ENCODE measurements at places on chromosomes 12 and 14.

- no peak for DNase-seq
These were observed 7.7 kb upstream of the AMN1 start for GRCh38 chr12:31736472-31736871.

DNA sequence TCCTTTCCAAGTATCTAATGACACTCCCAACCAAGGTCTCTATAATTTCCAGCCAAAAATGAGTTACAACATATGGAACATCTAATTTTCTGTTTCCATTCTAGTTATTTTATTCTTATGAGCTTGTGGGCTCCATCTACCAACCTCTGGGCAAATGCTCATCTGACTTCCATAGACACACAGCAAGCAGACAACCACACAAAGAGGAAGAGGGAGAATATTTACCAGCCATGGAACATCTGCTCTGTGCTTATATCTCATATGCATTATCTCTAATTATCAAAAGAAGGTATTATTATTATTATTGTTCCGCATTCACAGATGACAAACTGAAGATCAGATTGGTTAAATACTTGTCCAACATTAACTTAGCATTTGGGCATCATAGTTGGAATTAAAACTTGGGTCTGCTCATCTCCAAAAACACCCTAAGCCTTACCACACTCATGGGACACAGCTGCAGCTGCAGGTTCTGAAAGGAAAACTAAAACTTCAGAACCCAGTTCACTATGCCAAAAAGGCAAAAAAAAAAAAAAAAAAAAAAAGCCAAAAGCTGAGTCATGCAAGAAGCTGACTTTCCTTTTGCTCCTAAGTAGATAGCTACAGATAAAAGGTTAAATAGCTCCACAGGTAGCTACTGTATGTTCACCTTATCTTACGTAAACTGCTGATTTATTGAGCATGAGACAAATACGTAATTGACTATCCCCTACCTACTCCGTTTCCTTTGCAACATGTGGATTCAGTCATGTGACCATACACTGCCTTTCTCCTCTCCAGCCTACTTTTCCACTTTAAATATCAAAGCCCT lies 23.6 kb upstream of the TCL1B start:
- no peak for DNase-seq

DNA sequence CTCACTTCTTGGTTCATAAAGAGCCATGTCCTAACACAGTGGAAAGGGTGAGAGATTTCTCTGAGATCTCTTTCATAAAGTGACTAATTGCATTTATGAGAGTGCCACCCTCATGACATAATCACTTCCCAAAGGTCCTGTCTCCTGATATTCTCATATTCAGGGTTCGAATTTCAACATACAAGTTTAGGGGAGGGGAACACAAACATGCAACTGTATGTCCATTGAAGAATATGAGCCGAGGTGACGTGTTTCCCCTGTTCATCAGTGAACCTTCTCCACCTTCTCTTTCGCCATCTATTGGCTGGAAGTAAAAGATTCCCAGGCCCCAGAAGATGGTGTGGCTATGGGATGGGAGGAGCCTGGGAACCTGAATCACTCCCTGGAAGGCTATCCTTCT lies 354.2 kb upstream of the ATP2B1 start:
- peak; percentile 38 for DNase-seq

DNA sequence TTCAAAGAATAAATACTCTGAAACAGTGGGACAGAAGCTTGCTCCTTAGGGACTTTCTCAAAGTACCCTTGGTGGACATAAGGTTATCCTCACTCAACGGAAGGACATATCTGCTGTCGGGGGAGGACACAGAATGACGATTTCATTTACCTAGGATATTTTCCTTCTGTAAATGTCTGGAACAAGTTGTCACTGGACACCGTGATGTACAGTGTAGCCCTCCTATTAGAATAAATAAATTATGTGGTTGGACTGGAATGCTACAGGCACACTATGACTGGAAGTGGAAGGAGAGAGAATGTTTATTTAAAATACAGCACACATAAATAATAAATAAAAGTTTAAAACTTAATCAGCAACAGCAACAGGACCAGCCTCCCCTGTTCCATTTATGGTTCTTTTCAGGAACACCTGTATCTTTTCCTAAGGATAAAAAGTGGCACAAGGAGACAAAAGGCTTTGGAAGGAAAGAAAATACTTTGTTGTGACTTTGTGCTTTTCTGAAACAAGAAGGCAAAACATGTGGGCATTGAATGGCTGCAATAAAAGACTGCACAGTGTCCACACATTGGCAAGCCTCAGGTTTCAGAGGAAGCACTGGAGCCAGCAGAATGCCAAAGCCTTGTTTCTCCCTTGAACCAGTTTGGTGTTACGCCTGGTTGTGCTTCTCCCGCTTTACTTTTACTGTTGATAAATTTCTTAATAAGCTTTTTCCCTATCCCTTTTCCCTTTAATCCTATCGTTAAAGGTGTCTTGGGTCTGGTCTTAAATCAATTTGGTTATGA lies 36.8 kb downstream of the FGD4 start:
- DNase-seq = no peak

- DNase-seq = no peak
These were observed 20.7 kb upstream of the STAB2 start for GRCh38 chr12:103566398-103566797.

DNA sequence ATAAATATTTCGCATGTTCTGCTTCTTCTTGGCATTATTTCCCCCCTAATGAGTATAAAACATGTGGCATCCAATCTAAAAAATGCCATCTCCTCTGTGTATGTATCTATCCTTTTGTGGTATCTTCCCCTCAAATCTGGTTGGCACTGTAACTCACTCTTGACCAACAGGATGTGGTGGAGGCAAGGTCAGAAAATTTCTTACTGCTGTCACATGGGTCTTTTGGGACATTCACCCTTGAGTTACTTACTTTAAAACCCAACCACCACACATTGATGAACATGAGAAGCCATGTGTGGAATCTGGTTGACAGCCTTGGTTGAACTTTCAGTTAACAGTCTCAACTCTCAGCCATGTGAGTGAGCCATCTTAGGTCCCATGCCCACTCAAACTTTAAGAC lies 516.9 kb downstream of the SLC16A7 start:
- no peak for DNase-seq

Measured in iPS-NIHi11 (cell line).